ENCODE measurements at places on chromosomes 3 and 15. TPM values are rescaled to one million over a fixed set of nuclear protein-coding genes. Genes with fewer than 3 reads are reported as not detected.

DNA sequence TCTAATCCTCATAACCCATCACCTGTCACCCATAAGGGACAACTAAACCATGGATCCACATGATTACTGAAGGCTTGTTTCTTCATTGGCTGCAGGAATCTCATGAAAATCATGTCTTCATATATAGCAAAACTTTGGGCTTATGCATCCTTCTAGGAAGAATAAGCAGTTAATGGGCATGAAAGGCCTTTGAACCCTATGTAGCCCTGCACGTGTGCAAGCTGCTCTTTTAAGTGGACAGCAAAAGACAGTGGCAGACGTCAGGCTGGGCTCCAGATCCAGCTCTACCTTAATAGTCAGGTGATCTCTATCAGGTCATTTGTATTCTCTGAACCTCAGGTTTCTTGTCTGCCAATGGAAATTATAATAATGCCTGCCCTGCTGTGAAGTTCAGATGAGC is 18.9 kb downstream of the CYP19A1 start:
- DNase-seq = no peak

DNA sequence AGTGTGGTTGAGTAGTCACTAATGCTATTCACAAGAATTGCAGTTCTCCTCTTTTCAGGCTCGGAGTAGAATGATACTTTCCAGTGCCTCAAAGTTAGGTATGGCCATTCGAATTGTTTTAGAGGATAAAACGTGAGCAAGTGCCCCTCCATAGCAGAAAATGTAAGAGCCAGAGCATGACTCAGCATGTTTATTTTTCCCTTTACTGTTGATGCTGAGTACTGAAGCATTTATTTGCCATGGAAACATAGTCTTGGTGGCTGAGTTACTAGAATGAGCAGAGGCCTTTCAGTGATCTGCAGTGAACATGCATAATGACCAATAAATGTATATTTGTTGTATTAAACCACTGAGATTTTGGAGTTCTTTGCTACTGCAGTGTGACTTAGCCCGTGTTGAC is 540.6 kb downstream of the NLGN1 start:
- DNase-seq = peak; percentile 25

DNA sequence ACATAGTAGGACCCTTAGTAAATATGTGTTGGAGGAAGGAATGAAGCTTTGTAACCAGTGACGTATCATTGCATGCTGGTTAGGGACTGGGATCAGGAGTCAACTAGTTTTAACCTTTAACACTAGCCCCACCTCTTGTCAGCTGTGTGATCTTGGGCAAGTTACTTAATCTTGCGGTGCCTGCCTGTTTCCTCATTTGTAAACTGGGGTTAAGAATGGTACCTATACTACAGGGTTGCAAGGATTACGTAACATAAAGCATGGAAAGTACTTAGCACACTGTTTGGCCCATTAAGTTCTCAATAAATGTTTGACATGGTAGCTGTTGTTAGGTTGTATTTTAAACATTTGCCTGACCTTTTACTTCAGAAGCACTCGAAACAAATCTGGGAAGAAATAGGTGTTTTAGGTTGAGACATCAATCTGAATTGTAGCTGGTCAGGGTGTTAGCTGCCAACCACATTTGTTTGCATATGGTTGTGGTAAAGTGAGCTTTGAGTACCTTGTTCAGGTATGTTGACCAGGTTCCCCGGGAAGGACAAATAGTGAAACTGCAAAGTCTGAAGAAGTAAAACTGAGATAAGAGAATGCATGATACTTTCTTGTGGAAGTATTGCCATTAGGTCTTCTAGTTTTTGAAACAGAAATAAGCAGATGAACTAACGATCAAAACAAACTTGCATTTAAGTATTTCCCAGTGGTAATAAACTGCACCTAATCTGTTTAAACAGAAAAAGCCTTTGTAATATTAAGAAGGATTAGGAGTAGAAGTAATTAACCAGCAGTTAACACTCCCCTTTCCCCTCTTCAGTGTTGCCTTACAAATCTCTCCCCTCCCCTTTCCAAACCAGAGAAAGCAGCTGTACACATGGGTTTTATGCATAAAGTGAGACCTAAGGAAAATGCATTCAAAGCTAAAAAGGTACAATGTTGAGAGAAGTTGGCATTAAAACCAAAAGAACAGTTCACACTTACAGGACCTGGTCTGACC is 25.8 kb upstream of the SCAANT1 start:
- no peak for DNase-seq

- DNase-seq = no peak
Observed at GRCh38 chr3:157317895-157318294, 118.8 kb upstream of the PTX3 start.

GRCh38 chr3:131795390-131796090 is 239.3 kb downstream of the CPNE4 start:
- DNase-seq = no peak

DNA sequence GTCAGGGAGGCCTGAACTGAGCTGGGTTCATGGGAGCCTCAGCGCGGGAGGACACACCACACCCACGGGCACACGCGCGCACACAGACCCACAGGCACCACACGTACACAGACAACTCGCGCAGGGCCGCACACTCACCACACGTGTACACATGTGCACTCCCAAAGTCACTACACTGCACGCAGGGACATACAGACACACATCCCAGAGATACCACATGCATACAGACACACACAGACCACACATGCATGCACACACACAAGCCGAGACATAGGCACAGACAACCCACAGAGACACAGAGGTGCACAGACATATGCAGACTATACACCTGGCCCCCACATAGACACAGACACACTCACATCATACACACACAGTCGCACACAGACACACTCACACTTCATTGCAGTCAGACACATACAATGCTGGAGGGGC is 1.1 kb upstream of the MGLL start:
- DNase-seq = no peak

GRCh38 chr15:98720031-98720430 is 71.7 kb downstream of the IGF1R start:
- no peak for DNase-seq

- DNase-seq = no peak
Observed at GRCh38 chr15:51341366-51342226, at the start of gene GLDN. Gene GLDN, plus strand, starts transcription at chr15:51341655. Its CDS starts 30 bp downstream, at chr15:51341685.

- no peak for DNase-seq
Observed at GRCh38 chr3:190694335-190695001, 168.0 kb downstream of the GMNC start.

DNA sequence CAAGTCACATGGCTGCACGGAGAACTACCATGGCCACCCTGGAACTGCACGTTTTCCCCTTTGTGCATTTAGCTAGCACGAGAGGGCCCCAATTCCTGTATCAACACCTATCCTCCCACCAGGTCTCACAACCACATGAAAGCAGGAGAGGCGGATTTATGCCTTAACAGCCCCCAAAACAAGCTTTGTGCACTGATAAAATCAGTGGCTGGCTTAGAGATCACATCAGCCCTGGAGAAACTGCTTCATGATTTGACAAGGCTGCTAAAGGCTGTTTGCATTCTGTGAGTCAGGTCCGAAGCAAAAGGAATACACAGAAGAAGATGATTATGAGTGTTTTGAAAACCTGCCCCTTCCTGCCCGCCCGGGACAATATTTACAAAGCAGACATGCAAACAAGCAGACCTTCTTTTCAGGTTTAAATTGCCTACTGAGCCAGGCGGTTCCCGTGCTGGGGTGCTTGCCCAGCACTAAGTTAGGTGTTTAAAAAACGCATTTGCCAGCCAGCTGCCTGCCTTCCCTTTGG is 25.9 kb downstream of the CEMIP start:
- DNase-seq = no peak

Gene TLR9
- 0.27 TPM for polyA plus RNA-seq

Gene IQCF5
- not detected for polyA plus RNA-seq

Gene THSD4
- 45.9 TPM for polyA plus RNA-seq
